KBM-7 (cell line): ENCODE measurements at places on chromosomes 5 and 9.

DNA sequence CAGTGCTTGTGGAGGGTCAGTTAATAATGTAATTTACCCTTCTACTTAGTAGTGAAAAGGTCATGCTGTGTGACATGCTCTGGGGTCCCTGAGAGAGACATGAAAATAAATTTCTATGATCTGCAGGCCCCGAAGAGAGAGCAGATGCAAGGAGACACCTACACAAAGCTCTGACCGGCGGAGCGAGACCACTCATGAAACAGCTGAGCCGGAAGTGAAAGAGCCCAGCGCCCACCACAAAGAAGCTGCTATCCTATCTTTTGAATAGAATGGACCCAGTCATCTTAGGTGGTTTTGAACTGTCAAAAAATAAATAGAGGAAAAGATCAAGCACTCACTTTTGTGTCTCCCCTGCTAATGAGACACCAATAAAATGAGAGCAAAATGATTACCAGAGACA, 190.0 kb downstream of the MED10 start:
- no peak for DNase-seq

DNA sequence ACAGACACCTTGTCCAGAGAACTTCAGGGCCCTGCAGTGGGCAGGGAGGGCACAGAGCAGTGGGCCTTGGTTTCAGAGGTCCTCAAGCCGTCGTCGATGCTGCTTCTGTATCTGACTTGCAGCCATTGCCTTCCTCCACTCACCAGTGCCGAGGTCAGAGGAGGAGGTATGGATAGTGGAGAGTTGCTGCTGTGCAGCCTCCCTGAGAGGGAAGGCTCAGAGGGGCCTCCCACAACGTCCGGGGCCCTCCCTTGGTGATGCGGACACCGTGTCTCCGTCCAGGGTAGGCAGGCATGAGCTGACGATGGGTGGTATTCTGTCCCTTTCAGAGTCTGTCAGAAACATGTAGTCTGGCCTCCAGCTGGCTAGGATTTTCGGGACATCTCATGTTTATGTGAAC, 73.9 kb downstream of the MVB12B start:
- DNase-seq: no peak

DNA sequence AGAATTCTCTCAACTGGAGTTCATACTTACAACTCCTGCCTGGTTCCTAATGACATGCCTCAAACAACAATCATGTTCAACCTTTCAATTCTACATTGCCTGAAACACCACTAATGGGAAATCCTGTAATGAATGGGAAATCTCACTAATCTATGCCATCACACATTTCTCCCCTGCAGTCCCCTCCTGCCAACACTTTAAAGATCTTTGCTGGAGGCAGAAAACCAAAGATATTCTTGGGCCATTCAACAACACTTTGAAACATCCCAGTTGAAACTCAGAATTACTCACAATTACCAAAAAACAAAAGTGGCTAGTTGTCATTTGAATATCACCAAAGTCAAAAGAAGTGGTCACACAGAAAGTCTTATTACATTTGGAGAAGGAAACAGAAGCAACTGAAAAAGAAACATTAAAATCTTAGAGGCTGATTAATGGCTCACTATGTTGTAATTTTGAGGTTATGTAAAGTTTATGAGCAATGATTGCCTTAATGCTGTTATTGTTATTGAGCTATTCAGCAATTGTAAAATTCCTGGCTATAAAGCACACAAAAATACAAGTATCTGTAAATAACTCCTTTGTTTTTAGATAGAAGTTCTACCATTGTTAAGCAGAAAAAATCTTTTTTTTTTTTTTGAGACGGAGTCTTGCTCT, 313.4 kb upstream of the SLC30A5 start:
- DNase-seq: no peak

GRCh38 chr5:72601861-72602260, 94.7 kb upstream of the ZNF366 start:
- no peak for DNase-seq

- DNase-seq: no peak
These were observed 83.7 kb upstream of the DHFR start for GRCh38 chr5:80738466-80738865.

DNA sequence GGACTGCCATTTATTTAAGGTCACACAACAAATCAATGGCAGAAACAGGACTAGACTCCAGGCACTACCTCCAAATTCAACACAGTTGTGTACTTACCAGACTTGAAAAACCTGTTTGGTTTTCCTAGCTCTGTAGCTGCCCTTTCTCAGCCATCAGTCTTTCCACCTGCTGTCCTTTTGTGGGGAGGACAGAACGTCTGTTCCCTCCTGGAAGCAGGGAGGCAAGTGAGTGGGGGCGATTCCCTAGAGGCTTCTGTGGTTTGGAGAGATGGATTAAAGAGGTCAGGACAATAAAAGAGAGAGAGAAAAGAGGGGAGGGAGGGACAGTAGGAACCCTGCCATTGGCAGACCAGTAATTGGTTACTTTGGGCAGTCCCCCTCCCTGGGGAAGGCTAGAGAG, 14.7 kb downstream of the ASTN2 start:
- no peak for DNase-seq

- no peak for DNase-seq
These were observed 344.4 kb downstream of the MAN2A1 start for GRCh38 chr5:110034056-110034600.

DNA sequence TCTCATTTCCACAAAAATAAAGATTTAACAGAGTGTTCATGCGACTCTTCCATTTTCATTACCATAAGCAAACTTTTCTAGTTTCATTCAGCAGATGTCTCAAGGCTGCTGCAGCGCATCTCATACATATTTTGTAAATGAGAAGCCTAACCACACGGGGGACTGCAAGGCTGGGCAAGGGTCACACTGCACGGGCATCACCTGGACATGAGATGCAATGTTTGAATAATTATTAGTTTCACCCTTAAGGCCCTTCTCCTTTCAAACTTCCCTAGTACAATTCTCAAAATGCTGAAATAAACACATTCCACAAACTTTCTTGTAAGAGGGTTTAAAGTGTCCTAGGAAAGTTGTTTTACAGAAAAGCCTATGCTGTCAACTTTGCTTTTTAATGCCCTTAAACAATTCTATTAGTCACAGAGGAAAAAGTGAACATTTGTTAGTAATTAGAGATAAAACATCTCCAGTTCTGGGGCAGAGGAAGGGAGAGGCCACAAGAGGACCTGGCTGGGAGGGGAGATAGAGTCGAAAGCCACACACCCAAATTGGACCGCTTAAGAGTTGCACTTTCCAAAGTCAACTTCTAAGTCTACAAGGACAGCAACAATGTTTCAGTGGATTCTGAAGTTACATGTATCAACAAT, 1.3 kb downstream of the DENND1A start:
- peak; percentile 14 for DNase-seq

- DNase-seq: no peak
These were observed 1.4 kb upstream of the C5orf15 start for GRCh38 chr5:133969654-133970324.

DNA sequence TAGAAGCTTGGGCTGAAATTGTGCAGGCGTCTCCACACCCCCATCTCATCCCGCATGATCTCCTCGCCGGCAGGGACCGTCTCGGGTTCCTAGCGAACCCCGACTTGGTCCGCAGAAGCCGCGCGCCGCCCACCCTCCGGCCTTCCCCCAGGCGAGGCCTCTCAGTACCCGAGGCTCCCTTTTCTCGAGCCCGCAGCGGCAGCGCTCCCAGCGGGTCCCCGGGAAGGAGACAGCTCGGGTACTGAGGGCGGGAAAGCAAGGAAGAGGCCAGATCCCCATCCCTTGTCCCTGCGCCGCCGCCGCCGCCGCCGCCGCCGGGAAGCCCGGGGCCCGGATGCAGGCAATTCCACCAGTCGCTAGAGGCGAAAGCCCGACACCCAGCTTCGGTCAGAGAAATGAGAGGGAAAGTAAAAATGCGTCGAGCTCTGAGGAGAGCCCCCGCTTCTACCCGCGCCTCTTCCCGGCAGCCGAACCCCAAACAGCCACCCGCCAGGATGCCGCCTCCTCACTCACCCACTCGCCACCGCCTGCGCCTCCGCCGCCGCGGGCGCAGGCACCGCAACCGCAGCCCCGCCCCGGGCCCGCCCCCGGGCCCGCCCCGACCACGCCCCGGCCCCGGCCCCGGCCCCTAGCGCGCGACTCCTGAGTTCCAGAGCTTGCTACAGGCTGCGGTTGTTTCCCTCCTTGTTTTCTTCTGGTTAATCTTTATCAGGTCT, at the start of gene C9orf72:
TSS of gene C9orf72 (minus strand) at position 564 of the 716 bp plus-strand sequence. CDS start 6,361 bp downstream, outside the sequence.
- peak; percentile 60 for DNase-seq

DNA sequence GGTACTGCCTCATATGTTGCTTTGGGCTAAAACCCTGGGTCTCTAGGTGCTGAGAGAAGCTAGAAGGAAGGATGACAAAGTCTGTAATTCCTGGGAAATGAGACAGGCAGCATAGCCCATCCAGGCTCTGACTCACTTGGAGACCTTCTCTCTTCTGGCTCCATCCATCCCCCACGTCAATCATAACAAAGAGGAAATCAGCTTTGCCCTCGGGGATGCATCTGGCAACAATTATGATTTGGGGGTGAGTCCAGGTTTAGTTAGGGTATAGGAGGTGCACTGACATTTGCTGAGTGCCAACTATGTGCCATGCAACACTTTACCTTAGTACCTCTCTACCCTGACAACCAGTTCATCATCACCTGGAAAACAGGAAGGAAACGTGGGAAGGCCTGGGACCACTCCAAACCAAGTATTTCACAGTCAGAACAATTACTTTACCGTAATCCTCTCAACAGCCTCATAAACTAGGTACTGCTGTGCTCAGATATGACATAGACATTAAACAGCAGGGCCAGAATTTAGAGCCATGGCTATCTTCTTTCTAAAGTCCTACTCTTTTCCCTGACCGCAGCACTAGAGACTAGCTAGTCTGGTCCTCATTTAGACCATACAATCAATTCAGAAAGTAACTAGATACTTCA, 39.1 kb upstream of the GZMA start:
- DNase-seq: no peak

DNA sequence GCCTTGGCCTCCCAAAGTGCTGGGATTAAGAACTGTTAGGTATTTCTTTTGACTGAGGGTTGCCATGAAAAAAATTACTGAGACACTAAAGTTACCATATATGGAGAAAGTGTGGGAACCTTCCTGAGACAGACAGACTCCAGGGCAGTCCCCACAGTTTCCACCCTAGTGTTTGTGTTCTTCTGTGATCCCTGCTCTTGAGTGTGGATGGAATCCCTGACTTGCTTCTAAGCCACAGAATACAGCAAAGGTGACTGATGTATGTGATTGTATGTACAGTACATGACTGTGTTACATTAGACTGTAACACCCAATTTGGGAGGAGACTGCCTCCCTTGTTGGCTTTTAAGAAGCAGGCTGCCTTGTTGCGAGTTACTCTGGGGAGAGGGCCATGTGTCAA, 24.7 kb upstream of the ADAM19 start:
- no peak for DNase-seq

- DNase-seq: no peak
These were observed 339.7 kb downstream of the KIF4B start for GRCh38 chr5:155353231-155353630.

GRCh38 chr9:130847306-130848217, 12.5 kb downstream of the ABL1 start:
- no peak for DNase-seq

- DNase-seq: peak; percentile 64
These were observed 29.6 kb downstream of the LHX2 start for GRCh38 chr9:124040935-124041816.

DNA sequence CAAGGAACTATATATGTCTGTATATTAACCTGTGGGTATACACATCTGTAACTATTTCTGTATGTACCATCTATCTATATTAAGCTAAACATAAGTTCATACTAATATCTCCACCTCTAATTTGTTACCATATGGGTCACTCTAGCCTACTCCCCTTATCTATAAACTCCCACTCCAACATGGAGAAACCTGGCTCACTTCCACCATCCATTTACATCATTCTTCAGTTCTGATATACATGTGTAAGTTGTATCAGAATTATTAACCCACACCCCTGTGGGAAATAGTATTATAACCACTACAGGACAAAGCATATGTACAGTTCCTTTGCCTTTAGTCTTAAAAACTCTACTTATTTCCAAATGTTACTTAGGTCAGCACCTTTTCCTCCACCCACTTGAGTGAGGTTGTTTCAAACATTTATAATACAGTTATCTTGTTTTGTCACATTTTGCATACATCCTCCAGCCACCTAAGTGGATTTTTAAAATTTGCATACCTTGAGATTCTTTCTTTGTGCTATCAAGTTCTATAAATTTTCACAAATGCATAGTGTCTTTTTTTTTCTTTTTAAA, 10.6 kb downstream of the NDFIP1 start:
- DNase-seq: no peak

GRCh38 chr9:132207215-132207614, 45.4 kb downstream of the NTNG2 start:
- no peak for DNase-seq

DNA sequence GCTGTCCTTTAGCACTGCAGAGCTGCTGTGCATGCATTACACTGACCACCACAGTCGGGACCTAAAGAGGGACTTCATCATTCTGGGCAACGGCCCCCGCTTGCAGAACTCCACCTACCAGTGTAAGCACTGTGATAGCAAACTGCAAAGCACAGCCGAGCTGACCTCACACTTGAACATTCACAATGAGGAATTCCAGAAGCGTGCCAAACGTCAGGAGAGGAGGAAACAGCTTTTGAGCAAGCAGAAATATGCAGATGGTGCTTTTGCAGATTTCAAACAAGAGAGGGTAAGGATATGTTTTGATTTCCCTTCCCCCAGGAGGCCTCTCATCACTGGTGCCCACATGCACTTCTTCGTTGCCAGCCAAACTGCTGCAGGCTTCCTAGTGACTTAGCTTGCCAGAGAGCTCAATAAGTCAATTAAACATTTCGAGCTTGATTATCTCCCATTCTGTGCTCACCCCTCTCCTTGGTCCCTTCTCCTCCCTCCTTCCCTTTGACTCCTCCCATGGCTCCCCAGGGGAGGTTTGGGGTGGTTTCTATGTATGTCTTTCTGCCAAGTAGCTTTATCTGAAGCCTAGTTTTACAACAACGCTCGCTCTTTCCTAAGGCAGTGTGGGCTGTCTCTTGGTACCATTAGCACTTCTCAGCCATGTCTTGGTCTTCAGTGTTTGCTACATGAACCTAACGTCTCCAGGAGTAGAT, 66.7 kb downstream of the ZNF462 start:
- no peak for DNase-seq

DNA sequence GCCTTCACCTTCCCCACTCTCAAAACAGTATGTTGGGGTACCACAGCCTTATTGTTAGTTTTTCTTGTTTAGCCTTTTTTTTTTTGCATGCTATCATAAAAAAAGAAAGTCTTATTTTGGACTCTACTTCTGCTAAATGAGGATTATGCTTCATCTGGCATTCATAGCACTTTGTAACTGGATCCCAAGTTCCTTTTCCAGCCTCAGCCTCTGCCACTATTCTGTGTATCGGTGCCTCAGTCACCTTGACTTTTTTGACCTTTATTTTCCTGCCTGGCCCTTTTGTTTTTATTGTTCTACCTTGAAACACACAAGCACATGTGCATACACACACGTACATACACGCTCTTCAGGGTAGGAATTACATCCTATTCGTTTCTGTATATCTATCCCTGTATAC, 8.5 kb upstream of the MAML1 start:
- DNase-seq: no peak
